ENCODE measurements at places on chromosomes 2 and 18. TPM values are rescaled to one million over a fixed set of nuclear protein-coding genes. Genes with fewer than 3 reads are reported as not detected.

The PRKAG3 gene
- 0.23 TPM for polyA plus RNA-seq

The DOK6 gene
- 50.3 TPM for polyA plus RNA-seq

The HTR2B gene
- polyA plus RNA-seq: 0.16 TPM

The ACTG2 gene
- polyA plus RNA-seq: 6.9 TPM

The C1QL2 gene
- 0.48 TPM for polyA plus RNA-seq

The DSG3 gene
- polyA plus RNA-seq: not detected

The MOGAT1 gene
- polyA plus RNA-seq: 0.20 TPM

The AMER3 gene
- polyA plus RNA-seq: 11.0 TPM
